ENCODE measurements at places on chromosomes 5 and 9. TPM values are rescaled to one million over a fixed set of nuclear protein-coding genes. Genes with fewer than 3 reads are reported as not detected.

- DNase-seq: no peak
These were observed 6.3 kb downstream of the BHMT2 start for GRCh38 chr5:79075646-79076426.

- peak; percentile 49 for DNase-seq
These were observed 714 bp downstream of the UBE2D2 start for GRCh38 chr5:139561655-139562451.

- DNase-seq: no peak
These were observed 76.2 kb upstream of the SLC1A3 start for GRCh38 chr5:36530215-36530614.

DNA sequence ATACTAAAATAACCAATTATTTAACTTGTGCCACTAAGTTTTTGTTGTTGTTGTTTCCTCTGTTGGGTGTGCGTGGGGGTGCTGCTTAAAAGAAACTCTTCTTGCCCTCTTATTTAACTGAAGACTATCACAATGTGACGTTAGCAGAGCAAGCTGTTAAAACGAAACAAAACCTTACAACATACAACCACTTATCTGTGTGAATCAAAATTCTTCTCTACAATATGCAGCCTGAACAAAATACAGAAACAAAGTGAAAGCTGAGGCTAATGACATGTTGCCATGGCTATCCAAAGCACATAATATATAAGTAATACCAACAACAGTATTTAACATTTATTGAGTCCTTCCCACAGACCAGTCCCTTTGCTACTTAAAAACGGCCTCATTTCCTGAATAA is 291.0 kb downstream of the FBXL17 start:
- DNase-seq: no peak

DNA sequence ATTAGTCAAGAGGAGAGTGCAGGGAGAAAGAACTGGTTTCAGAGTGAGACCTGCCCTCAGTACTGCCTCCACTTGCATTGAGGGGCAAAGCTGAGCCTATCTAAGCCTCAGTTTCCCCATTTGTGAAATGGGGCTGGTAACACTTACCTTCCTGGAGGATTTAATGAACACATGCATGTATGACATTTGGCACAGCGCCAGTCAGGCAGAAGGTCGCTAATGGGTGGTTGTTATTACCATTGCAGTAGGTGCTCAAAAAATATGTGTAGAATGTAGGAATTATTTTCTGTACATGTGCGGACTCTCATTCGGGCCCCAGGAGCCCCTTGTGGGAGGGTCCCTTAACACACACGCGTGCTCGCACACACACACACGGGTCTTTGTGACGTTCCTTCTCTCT is 10.9 kb downstream of the FAT2 start:
- no peak for DNase-seq

DNA sequence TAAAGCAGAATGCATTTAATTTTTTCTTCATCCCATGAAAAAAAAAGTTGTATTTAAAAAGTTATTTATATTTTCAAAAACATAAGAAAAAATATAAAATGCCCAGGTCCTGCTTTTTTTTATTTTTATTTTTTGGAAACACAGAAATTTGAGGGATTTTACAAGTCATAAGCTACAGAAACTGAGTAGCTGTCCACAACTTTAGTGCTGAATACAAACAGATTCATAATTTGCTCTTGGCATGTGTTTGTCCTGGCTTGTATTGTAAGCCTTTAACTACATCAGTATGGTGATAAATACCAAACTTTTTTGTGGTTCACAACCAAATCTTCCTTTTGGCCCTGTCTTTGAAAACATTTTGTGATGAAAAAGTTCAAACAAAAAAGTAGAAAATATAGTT is 7.5 kb upstream of the PLCXD3 start:
- peak; percentile 29 for DNase-seq

GRCh38 chr5:52013523-52013922 is 630.3 kb downstream of the ISL1 start:
- no peak for DNase-seq

GRCh38 chr5:100406640-100407039 is 128.5 kb upstream of the FAM174A start:
- no peak for DNase-seq

GRCh38 chr5:172534229-172535107 is 80.1 kb upstream of the SH3PXD2B start:
- no peak for DNase-seq

- DNase-seq: no peak
These were observed 27.9 kb downstream of the CDKN2A start for GRCh38 chr9:21966140-21966851.

DNA sequence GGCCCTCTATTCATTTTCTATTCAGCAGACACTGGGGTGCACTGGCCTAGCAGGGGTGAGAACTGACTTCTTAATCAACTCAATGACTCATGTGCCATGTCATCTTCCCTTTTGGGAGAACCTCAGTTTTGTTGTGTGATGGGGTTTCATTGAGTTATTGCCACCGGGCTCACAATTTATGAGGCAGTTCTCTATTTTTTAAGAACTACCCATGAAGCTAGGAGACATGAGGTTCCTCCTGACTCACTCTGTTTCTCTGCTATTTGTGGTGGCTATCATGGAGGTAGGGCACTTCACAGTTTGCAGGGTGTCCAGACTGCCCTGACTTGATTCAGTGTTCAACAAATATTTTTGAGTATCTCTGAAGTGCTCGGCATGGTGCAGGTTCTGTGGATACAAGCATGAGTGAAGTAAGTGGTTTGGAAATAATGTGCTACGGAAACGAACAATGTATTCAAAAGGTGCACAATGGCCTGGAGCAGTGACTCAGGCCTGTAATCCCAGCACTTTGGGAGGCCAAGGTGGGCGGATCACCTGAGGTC is 39.3 kb downstream of the SPARC start:
- DNase-seq: no peak

DNA sequence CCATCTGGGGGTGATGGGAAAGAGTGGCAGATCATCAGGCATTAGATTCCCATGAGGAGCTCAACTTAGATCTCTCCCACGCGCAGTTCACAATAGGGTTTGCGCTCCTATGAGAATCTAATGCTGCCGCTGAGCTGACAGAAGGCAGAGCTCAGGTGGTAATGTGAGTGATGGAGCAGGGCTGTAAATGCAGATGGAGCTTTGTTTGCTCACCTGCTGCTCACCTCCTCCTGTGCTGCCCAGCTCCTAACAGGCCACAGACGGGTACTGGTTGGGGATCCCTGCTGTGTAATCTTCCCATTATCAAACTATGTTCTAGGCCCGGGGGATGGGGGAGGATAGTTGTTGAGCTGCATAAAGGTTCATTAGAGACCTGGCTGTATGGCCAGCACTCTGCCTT is 58.4 kb downstream of the UGCG start:
- DNase-seq: no peak

The FAM221B gene
- not detected for total RNA-seq

The LMX1B gene
- total RNA-seq: not detected

The PCDHB8 gene
- total RNA-seq: 7.7 TPM

The SEC24A gene
- 22.0 TPM for total RNA-seq
